Activated T-cell treated with anti-CD3 and anti-CD28 coated beads, Interleukin-2, amount 50 U/mL, for 72 hours (primary cell): ENCODE measurements at places on chromosomes 1 and 21. TPM values are rescaled to one million over a fixed set of nuclear protein-coding genes. Genes with fewer than 3 reads are reported as not detected.

The CRABP2 gene
- total RNA-seq = 2.5 TPM

The SUSD4 gene
- 0.58 TPM for total RNA-seq

The AMY1B gene
- total RNA-seq = not detected

The TDRD5 gene
- total RNA-seq = not detected

The KRTAP12-4 gene
- not detected for total RNA-seq

The GBP7 gene
- not detected for total RNA-seq

The TSPAN1 gene
- 0.30 TPM for total RNA-seq

The RBM11 gene
- 4.9 TPM for total RNA-seq

The WNT2B gene
- 0.29 TPM for total RNA-seq

The S100A7 gene
- not detected for total RNA-seq

The RLF gene
- total RNA-seq = 21.2 TPM

The LYST gene
- 43.9 TPM for total RNA-seq

The TDRD10 gene
- total RNA-seq = not detected

The GUCA2B gene
- total RNA-seq = not detected

The PDE9A gene
- total RNA-seq = 19.3 TPM

The TTC39A gene
- total RNA-seq = 0.51 TPM

The ADORA1 gene
- total RNA-seq = not detected

The NBPF15 gene
- 45.1 TPM for total RNA-seq

The PRRC2C gene
- total RNA-seq = 284 TPM

The GSTM5 gene
- 0.81 TPM for total RNA-seq

The NPHS2 gene
- total RNA-seq = not detected

The WDR3 gene
- total RNA-seq = 28.8 TPM

The HSF2BP gene
- 1.9 TPM for total RNA-seq

The CAPN2 gene
- 58.8 TPM for total RNA-seq

The S100A5 gene
- total RNA-seq = 4.4 TPM

The MANEAL gene
- total RNA-seq = 1.9 TPM

The CR1 gene
- total RNA-seq = 0.09 TPM

The CRYBG2 gene
- total RNA-seq = 1.6 TPM

The FNBP1L gene
- 1.3 TPM for total RNA-seq

The FMO2 gene
- total RNA-seq = not detected

The SPRR3 gene
- total RNA-seq = not detected

The CD48 gene
- 220 TPM for total RNA-seq

The SIM2 gene
- 4.1 TPM for total RNA-seq

The CDA gene
- not detected for total RNA-seq

The SLAMF8 gene
- total RNA-seq = 0.31 TPM

The HEYL gene
- 0.89 TPM for total RNA-seq

The SYT2 gene
- not detected for total RNA-seq

The SYCP1 gene
- not detected for total RNA-seq

The CADM3 gene
- not detected for total RNA-seq

The FNDC5 gene
- total RNA-seq = not detected

The DNALI1 gene
- 0.81 TPM for total RNA-seq

The GSTM2 gene
- total RNA-seq = 40.2 TPM

The FCRLA gene
- total RNA-seq = not detected

The CLCA1 gene
- not detected for total RNA-seq

The BTBD8 gene
- total RNA-seq = 3.3 TPM

The UQCRH gene
- total RNA-seq = 287 TPM

The PRDM16 gene
- 0.77 TPM for total RNA-seq

The PPIAL4G gene
- total RNA-seq = 0.42 TPM

The GSTM1 gene
- 60.6 TPM for total RNA-seq

The PCP4 gene
- total RNA-seq = not detected

The RO60 gene
- total RNA-seq = 96.6 TPM

The FMO1 gene
- not detected for total RNA-seq
